ENCODE measurements at places on chromosomes 12 and 14.

DNA sequence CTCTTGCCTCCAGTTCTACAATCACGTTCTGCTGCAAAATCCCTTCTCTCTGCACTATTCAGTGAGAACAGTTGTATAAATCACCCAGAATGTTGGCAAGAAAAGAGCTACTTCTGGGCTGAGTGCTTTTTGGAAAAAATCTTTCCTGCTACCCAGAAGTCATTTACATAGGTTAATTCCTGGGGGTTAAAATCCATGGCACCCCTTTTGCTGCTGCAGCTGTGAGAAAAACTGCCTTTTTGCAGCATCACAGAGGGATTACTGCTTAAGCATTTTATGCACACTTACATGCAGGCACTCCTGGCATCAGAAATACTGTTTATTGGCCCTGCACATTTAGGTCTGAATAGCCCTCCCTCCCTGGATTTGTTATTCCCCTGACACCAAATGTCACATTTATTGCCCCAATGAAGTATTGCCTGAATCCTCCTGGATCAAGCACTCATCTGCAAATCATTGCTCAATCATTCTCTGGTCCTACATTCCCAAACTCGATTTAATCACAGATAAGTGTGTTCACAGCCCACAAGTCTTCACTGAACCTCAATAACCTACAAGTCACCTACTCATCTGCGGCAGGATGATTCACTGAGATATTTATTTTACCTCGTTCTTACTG, 43.1 kb upstream of the CCDC196 start:
- no peak for DNase-seq

DNA sequence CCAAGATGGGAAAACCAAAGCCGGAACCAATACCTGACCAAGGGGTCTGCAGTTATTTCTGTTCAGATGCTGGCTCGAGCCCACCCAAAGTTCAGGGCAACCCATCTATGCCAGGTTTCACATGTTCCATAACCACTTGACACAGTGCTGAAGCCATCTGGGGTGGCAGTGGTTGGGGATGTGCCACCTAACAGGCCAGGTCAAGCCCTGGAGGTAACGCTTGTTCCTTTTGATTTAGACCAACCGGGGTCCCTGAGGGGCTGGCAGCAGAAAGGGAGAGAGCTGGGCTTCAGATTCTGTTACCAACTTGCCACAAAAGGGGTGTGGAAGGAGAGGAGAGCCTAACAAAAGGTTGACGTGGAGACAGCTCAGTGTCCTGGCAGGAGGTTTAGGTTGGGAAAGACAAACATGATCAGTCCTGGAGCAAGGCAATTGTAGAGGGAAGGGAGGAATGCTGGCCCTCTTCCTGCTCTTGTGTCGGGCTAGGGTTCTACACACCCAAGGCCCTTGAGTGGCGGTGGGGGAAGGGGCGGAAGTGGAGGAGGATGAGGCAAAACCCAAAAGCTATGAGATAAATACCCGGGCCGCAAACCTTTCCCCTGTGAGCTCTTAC, 31.9 kb downstream of the CACNA2D4 start:
- DNase-seq: no peak

DNA sequence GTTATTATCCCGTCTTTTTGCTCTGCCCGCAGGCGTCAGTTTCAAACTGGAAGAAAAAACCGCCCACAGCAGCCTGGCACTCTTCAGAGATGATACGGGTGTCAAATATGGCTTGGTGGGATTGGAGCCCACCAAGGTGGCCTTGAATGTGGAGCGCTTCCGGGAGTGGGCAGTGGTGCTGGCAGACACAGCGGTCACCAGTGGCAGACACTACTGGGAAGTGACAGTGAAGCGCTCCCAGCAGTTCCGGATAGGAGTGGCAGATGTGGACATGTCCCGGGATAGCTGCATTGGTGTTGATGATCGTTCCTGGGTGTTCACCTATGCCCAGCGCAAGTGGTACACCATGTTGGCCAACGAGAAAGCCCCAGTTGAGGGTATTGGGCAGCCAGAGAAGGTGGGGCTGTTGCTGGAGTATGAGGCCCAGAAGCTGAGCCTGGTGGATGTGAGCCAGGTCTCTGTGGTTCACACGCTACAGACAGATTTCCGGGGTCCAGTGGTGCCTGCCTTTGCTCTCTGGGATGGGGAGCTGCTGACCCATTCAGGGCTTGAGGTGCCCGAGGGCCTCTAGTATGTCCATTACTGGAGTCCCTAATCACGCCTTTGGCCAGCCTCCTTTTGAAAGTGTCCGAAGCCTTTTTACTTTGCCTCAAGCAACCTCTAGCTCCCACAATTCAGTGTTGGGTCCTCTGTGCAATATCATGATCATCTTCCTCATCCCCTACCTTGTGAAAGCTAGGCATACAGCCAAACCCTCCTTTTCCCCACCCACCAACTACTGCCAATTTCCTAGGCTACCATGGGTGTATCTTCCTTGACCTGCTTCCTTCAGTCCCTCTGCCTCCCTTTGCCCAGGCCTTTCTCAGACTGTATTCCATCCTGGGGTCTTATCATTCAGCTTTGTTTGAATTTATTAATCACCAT, 891 bp downstream of the SPRYD4 start:
- peak; percentile 34 for DNase-seq

DNA sequence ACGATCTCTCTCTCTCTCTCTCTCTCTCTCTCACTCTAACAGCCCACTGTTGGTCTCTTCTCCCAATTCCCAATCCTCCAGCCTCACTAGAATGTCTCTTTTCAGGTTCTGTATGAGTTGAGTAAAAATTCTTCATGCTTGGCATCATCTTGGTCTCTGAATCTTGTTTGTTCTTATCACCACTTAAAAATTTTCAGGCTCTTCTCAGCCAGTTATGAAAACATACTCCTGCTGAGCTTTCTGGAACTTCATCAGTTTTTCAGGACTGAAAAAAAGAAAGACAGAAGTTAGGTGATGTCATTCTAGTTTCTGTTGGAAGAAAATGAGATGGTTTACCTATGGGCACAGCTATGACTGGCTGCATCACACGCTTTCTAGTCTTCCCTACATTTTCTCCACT, 11.5 kb upstream of the IL22 start:
- DNase-seq: no peak

- no peak for DNase-seq
These were observed 221.5 kb upstream of the NUDT4 start for GRCh38 chr12:93156086-93156716.
